ENCODE measurements at places on chromosomes 12 and 14.

- DNase-seq: no peak
Observed at GRCh38 chr12:46977871-46978375, 101.5 kb upstream of the PCED1B start.

DNA sequence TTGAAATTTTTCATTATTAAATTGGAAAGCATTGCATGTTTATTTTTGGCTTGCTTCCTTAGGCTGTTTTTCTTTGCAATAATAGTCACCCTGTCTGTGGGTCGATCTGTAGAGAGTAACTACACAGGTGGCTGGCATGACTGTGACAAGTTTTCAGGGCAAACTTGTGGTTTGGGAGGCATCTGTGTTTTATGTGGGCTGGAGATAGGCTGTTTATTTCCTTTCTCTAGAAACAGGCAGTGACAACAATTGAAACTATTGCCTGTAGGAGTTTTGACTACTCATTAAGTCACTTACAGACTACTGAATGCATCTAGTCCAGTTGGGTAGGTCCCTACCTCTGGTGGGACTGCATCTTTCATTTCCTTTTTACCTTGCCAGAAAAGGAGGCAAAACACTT is 155.6 kb downstream of the DYRK2 start:
- no peak for DNase-seq

GRCh38 chr12:124847113-124848074 is 16.3 kb downstream of the SCARB1 start:
- no peak for DNase-seq

DNA sequence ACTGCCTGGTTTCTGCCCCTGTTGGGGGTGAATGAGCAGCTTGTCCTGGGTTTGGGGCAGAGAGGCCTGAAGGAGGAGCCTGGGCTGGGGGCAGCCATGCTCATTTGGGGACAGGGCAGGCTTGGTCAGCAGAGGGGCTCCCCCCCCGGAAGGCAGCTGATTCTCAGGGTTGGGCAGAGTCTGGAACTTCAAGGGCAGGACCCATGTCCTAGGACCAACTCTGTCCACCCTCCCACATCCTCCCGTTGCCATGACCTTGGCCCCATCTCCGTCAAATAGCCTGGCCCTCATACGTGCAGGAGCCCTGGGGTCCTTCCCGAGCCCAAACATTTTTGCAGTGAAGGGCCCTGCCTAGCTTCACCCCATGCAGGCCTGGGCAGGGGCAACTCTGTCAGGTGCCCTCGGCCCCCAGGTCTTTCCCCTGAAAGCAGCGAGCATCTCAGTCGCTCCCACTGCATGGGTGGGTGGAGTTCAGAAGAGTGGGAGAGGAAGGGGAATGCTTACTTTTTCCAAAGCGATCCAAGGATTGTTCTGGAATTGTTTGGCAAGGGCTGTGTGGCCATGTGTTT is 32.6 kb downstream of the TNFAIP2 start:
- no peak for DNase-seq

GRCh38 chr12:108302403-108303311 is 36.5 kb downstream of the CMKLR1 start:
- DNase-seq: no peak

DNA sequence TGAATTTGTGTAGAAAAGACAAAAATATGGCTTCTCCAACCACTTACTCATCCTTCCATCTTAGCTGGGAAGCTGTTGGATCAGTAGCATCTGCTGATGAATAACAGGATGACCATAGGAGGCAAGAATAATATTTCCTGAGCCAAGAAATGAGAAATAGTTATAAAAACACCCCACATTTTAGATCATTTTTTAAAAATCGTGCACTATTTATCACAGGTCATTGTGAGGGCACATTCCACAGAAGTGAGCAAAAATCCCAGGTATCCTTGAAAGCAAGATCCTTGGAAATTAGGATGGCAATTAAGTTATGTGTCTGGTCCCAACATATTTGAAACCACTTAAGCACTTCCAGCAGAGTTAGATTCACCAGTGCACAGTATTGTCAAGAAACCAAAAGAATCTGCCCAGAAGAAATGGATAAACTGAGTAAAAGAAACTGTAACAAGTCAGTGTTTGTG is 8.4 kb downstream of the FAR2 start:
- DNase-seq: no peak

- no peak for DNase-seq
Observed at GRCh38 chr14:29311983-29312382, 545.4 kb downstream of the FOXG1 start.
